ENCODE measurements at places on chromosomes 1 and 21.

DNA sequence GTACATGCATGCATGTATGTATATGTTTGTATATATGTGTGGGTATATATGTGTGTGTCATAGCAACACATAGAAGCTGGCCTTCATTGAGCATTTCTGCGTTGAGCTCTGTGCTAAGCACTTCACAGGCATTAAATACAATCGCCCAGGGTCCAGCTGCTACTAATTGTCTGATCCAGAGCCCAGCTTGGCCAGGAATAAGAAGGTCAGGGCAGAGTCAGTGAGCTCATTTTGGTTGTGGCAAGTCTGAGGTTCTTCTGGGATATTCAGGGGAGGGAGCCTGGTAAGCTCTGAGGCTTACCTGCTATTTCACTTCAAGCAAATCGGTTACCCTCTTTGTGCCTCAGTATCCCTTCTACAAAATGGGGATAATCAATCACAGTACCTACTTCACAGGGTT lies 59.6 kb downstream of the FOXO6 start:
- DNase-seq = no peak

DNA sequence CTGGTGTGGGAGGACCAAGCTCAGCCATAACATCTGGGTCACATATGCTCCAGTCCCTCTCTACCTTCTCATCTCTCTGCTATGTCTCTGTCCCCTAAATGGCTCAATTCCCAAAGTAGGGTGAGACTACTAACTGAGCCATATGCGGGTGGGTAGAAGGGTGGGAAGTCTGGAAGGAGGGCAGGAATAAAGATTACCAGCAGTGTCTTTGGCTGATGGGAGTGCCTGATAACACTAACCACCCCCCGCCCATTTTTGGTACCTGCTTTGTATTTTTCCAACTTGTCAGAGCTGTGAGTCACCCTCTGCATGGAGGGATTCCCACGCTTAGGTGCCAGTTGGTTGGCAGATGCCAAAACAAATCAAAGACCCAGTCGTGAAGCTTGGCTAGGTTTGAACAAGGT lies 14.9 kb upstream of the SSBP3 start:
- DNase-seq = no peak

DNA sequence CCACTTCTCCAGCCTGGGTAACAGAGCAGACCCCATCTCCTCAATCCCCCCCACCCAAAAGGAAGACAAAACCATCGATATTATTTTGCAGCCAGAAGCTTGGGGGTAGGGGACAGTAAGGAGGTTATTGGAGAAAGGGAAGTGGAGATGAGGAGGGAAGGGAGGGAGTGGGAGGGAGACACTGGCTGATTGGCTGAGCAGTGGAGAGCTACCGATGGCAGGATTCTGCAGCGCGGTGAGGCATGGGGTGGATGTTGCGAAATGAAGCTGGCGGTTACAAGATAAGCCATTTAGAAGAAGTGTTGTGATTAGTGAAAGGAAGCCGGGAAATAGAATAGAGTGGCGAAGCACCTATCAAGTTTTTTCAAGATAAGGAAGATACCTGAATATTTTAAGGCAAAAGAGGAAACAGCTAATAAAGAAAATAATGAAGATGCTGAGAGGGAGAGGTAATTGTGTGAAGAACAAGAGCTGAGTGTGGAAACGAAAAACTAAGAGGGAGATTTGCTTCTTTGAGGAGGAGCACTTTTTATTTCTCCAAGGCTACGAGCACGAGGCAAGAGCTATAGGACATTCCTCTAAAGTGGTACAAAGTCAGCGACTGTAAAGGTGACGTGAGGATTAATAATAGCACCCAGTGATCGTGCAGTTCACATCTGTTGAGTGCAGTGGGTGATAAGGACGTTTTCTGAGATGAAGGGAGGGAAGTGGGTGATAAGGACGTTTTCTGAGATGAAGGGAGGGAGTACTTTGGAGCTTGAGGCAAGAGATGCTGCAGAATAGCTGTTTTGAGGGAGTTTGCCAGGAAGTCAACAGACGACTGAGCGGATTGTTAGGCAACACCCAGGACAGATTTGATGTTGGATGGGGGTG lies 103.2 kb upstream of the KIF26B start:
- DNase-seq = no peak

DNA sequence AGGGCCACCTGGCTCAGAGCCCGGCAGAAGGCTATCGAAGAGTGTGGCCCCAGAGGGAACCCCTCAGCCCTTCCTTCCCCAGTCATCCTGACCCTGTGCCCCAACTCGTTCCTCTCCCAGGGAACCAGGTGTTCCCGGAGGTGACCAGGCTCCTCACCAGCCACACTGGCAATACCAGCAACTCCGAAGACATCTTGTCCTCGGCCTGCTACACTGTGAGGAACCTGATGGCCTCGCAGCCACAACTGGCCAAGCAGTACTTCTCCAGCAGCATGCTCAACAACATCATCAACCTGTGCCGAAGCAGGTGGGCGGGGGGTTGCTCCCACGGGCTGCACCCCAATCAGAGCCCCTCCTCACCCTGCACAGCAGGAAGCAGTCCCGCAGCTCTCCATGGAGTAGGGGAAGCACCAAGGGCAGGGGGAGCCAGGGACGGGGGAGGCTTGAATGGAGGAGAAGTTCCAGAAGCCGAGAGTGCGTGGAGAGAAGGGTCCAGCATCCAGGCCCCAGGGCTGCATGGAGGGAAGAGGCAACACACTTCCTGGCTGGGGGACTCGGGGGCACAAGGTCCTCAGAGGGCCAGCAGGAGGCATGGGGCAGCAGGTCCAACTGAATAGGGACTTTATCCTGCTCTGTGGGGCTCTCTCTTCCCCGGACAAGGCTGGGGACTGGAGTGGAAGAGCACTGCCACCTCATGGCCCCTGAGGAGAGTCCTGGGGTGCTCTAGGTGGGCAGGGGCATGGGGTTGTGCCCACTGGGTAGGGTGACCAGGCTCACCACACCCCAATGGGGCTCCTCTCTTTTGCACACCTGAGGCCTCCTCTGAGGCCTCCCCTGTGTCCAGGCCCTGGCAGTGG lies 41.7 kb downstream of the PKP1 start:
- no peak for DNase-seq

- peak; percentile 65 for DNase-seq
These were observed 415 bp upstream of the F11R start for GRCh38 chr1:161021165-161021969.

All from cortex of kidney (tissue), 1 donor.